Activated T-cell treated with anti-CD3 and anti-CD28 coated beads, Interleukin-2, amount 50 U/mL, for 1 hour (primary cell): ENCODE measurements at places on chromosomes 1 and 21.

GRCh38 chr1:163093579-163093978 is 24.4 kb downstream of the RGS4 start:
- no peak for DNase-seq

DNA sequence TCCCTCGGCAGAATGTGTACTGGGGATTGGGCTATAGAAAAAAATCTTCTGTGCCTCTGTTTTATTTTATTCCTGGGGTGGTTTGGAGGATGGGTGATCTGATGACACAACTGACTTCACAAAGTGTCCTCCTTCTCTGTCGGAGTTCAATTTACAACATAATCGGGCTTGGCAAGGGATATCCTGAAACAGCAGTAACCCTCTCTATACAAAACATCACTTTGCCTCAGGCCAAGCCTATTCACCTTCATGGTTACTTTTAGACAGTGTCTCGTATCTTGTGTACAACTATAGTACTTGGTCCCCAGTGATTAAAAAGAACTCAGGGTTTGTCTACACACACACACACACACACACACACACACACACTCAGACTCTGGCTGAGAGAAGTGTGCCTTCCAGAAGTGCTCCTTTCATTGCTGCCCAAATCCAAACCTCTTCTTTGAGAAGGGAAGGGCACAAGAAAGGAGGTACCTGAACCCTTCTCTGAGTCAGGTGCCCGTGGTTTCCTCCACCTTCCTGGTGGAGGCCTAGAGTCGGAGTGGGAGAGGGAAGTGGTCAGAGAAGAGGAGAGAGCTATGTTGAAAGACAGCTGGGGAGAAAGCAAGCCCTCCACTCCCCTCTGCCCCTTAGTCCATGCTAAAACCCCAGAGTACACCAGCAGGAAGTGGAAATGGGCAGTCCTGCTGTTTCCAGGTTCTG is 62.4 kb upstream of the POU2F1 start:
- DNase-seq, result no peak

- DNase-seq, result no peak
Measured at GRCh38 chr1:50979937-50980336, 9.9 kb downstream of the CDKN2C start.

- DNase-seq, result peak; percentile 45
Measured at GRCh38 chr1:156245451-156246232, 2.2 kb downstream of the PAQR6 start.

- DNase-seq, result no peak
Measured at GRCh38 chr1:159054427-159054826, 22.1 kb downstream of the AIM2 start.

DNA sequence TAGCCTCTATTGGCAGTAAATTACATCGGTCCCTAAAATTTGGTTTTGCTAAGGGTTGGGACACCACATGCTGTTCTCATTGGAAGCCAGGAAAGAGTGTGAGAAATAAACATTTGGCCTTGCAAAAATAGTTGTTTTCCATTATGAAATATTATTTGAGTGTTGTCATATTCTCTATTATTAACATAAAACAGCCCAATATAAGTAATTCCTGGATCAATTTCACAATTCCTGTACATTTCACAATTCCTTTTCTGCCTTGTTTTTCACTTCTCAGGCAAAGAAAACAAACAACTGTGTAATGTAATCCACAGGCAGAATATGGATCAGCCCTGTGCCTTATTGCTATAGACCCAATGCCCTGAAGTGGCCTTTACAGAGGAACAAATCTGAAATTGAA is 40.5 kb downstream of the C1orf87 start:
- no peak for DNase-seq

DNA sequence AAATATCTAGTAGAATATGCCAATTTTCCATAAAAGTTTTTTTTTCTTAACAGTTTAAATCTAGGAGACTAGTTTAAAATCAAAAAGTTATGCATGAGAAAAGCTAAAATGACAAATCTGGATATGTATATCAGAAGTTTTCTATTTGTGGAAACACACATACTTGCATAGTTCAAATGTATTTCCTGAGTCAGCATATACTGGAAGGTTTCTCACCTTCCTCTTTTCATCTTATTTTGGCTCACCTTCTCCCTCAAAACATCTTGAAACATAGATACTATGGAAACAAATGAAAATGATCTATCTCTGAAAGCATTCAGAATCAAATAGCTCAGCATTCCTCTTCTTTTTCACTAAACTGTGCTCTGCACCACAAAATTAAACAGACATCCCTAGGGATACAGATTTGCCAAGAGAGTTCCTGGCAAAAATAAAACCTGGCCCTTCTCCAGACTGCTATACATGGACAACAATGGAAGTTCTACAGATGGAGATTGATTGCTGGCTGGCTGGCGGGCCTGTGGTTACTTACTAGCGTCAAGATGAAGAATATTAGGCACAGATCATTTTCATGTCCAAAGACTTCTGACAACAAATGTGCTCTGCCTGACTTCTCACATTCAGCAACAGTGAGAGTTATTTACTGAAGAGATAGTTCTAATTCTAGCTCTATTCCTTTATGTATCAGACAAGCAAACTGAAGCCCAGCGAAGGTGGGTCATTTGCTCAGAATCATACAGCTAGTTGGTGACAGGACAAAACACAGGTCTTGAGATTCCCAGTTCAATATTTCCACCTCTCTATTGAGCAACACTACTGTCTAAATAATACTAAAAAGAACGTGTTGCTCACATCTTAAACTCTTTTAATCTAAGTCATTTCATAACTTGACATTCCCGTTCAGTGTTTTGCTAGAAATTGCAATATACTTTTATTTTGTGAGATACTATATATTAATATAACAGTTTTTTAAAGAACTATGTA is 26.6 kb downstream of the DIPK1A start:
- no peak for DNase-seq

DNA sequence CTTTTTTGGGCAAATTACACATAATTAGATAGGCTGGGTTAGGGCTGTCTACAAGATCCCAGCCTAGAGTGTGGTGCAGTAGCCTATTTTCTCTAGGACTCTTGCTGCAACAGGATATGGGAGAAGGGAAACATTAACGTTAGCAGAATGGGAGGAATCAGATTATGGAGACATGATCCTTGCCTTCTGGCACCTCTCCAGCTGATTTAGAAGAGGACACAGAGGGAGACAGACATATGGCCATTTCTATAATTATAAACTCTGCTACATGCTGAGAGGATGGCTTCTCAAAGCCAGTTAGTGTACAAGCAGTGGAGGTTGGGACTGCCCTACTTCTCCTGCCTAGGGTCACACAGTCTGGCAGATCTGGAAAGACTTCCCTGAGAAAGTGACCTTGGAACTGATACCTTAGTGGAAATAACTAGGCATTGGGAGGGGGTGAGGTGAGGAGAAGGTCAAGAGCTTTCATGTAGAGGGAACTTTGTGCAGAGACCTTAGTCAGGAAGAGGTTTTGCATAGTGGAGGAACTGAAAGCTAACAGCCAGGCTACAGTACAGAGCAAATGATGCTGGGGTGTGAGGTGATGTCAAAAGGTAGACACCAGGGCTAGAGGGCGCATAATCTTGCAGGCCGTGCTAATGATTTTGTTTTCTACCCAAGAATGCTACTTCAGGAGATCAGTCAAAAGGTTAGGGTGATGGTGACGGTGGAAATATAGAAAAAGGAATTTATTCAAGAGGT is 1.2 kb upstream of the CD1D start:
- DNase-seq, result no peak

DNA sequence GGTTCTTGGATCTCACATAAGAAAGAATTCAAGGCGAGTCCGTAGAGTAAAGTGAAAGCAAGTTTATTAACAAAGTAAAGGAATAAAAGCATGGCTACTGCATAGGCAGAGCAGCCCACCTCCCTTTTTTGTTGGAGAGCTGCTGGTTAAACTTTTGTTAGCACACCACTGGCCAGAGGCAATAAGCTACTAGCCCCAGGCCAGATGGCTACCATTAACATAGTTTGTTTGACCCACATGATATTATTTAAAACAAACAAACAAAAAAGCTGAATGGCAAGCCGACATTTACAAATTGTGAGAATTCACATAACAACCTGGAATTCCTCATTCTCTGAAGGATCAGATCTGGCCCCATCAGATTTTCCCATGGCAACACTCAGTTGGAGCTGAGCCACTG is 19.1 kb upstream of the PAXBP1 start:
- no peak for DNase-seq

DNA sequence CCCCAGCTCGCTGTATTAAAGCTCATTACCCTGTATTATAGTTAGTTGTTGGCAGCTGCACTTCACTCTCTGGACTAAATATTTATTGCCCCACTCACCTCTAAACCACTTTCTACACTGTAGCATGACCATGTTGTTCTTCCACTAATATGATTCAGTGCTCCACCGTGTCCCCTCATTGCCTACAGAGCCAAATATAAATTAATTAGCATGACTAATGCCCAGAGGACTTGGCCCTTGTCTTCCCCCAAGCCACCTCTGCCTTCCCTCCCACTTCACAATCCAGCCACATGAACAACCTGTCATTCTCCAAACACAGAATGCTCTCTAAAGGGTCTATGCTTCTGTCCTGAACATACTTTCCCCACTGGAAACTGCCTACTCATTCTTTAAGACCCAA is 276.5 kb downstream of the PLPP3 start:
- DNase-seq, result no peak

DNA sequence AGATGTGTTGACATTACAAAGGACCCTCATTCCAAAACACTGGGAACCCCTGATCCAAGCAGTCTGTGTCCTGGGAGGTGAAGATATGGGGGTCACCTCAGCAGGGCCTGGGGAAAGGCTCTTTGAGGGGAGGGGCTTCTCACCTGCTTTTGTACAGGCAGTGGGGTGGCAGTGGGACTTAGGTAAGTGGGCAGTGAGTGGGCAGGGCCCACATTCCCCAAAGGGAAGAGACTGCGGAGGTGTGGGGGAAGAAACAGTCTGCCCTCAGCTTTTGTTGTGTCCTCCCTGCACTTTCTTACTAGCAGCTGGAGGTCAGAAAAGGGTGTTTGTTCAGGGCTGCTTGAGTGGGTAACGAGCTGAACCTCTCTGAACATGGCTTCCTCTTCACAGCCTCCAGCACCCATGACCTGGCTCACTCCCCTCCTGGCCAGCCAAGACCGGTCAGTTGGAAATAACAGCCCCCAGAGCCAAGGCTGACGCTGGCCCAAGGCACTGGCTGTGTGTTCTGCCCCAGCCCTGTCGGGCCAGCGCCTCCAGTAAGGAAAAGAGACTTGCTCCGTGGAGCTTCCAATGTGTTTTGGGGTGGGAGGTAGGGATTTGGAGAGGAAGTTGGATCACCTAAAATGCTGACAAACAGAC is 173.5 kb downstream of the PSMG1 start:
- no peak for DNase-seq

- DNase-seq, result no peak
Measured at GRCh38 chr1:119549719-119550132, 42.7 kb downstream of the HSD3B1 start.

GRCh38 chr1:115023593-115023992 is 6.0 kb upstream of the TSHB start:
- DNase-seq, result no peak

- no peak for DNase-seq
Measured at GRCh38 chr21:38448671-38449385, 49.4 kb downstream of the ERG start.

- no peak for DNase-seq
Measured at GRCh38 chr1:68495968-68496679, 758 bp downstream of the DEPDC1 start.

DNA sequence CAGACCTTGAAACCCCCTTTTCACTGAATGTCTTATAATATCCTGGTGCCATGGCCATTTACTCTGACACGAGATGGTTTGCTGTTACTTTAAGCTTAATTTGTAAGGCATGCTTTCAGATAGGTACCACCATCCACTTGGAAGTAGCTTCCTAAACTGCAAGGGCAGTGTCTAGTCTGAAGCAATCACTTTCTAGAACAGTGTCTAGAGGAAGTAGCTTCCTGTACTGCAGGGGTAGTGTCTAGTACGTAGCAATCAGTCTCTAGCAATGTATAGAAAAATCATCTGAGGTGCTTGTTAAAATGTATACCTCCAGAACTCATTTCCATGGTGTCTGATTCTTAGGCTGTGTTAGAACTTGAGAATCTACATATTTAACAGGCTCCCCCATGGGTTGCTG is 42.5 kb downstream of the ZBTB40 start:
- DNase-seq, result no peak

GRCh38 chr1:150696162-150696561 is 792 bp downstream of the GOLPH3L start:
- no peak for DNase-seq

DNA sequence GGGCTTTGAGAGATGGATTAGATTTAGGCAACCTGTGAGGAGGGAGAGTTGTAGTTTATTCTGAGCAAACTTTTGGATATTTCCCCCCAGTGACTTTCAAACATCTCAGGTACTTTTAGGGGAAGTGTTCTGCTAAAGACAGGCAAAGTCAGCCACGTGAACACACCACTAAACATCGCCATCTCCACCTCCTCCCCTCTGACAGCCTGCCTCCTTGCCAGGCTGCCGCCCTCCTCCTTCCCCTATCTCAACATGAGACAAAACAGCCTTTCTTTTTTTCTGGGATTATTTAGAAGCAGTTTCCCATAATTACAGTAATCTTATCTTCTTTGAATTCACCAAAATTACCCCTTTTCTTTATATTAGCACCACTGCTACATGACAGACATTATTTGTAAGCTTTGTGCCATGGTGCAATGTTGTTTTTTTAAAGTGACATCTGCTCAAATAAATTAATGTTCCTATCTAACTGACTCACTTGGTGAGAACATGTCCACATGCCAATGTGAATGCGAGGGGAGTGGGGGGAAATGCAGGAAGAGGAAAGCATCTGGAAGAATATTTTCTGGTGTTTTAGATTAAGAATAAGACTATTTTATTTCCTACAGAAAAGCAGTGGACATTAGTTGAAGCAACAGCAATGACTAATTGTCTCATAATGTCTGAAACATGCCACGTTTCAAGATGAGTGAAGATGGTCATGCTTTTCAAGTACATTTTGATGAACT is 147.8 kb upstream of the ATP1B1 start:
- no peak for DNase-seq

DNA sequence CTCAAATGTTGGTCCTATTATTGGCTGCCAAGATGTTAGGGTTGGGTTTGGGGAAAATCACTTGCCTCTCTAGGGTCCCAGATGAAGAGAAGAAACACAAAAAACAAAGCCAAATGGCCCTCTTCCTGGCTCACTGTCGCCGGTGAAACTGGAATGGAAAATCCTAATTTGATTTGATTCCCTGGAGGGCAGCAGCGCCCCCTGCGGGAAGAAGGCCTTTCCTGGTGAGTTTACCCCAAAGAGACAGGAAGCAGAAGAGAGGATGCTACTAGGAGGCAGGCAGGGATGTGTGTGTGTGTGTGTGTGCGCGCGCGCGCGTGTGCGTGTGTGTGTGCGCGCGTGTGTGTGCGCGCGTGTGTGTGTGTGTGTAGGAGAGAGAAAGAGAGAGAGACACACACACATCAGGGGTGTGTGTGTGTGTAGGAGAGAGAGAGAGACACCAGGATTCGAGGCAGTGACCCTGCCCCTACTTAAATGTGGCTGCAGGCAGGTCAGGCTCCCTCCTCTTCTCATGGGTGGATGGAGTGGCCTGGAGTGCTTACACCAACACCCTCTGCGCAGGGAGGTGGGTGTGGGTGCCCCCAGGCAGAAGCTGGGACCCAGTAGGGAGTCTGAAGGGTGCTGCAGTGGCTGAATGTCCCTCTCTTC is 3.1 kb upstream of the SELENON start:
- peak; percentile 89 for DNase-seq
